ENCODE measurements at places on chromosomes 2 and 18. TPM values are rescaled to one million over a fixed set of nuclear protein-coding genes. Genes with fewer than 3 reads are reported as not detected.

COQ10B gene
- 5.4 TPM for polyA plus RNA-seq

DYNC2LI1 gene
- 6.0 TPM for polyA plus RNA-seq

SH3RF3 gene
- polyA plus RNA-seq, result 2.3 TPM

MC4R gene
- not detected for polyA plus RNA-seq

TPO gene
- 0.14 TPM for polyA plus RNA-seq

SALL3 gene
- 4.7 TPM for polyA plus RNA-seq

ING5 gene
- polyA plus RNA-seq, result 26.1 TPM

Measured in brain (organoid and tissue), 16 donors.